ENCODE measurements at places on chromosomes 16 and 17.

- peak; percentile 56 for DNase-seq
Measured at GRCh38 chr16:85306071-85306792, 194.0 kb upstream of the CIBAR2 start.

- no peak for DNase-seq
Measured at GRCh38 chr17:66807182-66807581, 27.7 kb upstream of the CACNG5 start.

GRCh38 chr16:89612415-89613166 is 851 bp upstream of the DPEP1 start:
- no peak for DNase-seq

GRCh38 chr17:43769859-43770258 is 8.9 kb downstream of the DUSP3 start:
- no peak for DNase-seq

GRCh38 chr17:41456204-41456603 is 11.0 kb downstream of the KRT32 start:
- DNase-seq, result no peak

- no peak for DNase-seq
Measured at GRCh38 chr17:15332338-15332737, 9.1 kb downstream of the TEKT3 start.

DNA sequence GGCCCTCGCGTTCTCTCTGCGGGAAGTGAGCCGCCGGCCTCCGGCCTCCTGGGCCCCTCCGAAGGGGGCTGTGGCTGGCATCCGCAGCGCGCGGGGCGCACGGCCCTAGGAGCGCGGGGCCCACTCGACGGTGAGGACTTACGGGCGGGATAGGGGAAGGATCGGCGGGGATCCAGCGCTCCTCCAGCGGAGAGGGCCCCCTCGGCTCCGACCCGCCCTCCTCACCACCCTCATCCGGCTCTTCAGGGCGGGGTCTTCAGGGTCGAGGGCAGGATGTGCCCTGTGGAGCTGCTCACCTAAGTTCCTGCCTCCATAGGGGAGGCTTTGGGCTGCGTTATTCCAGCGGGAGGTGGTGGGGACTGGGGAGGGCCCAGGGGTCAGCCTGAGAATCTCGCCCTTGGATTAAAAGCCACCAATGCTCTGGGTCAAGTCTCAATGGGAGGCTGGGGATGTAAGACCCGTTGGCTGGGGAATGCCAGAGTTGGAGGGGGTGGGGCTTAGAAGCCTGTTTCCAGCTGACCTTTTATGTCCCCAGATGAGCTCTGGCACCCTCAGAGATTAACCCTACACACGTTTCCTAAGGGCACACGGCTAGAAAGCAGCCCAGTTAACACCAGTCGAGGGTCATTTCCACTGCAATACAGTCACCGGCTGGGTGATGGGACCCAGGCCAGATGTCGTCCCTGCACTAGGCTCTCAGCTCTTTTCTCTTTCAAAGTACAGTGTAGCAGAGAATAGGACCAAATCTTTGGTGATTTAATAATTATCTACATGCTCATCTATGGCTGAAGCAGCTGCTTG is 13.4 kb downstream of the TBX2 start:
- no peak for DNase-seq

DNA sequence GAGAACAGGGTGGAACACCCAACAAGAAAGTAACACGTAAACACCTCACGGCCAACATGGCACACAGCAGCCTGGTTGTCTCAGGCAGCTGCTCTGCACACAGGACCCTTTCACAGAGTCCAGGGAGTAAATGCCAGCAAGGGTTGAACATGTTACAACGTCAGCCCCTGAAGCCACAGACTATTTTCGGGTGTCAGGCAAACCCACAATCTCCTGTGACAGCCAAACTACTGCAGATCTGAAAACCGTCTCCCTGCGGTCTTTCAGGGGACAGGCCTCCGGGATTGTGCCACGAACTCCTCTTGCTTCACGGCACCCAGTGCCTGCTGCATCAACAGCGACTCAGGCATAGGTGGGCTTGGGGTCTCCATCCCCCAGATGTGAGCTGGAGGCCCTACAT is 127.7 kb downstream of the XYLT1 start:
- DNase-seq, result peak; percentile 29

- no peak for DNase-seq
Measured at GRCh38 chr17:43454868-43455267, 28.9 kb upstream of the DHX8 start.

DNA sequence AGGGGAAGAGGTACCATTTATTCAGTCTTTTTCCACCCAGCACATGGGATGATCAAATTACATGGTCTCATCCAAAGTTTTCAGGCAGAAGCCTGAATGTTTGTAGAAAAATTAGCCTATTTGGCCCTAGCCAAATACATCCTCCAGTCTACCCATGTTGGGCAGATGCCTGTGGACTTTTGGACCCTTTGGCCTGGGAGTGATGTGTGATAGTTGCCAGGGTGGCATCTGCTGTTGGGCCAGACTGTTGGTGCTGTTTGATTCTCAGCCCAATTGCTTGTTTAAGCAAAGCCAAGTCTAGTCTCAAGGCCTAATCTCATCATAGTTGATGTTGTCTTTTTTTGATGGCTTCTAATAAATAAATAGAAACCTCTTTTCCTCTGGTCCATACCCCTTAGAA is 419.0 kb downstream of the CDH13 start:
- no peak for DNase-seq

GRCh38 chr17:73485130-73485529 is 159.1 kb downstream of the SDK2 start:
- DNase-seq, result no peak

GRCh38 chr16:28873543-28874201 is 4.6 kb upstream of the ATP2A1 start:
- DNase-seq, result peak; percentile 57

DNA sequence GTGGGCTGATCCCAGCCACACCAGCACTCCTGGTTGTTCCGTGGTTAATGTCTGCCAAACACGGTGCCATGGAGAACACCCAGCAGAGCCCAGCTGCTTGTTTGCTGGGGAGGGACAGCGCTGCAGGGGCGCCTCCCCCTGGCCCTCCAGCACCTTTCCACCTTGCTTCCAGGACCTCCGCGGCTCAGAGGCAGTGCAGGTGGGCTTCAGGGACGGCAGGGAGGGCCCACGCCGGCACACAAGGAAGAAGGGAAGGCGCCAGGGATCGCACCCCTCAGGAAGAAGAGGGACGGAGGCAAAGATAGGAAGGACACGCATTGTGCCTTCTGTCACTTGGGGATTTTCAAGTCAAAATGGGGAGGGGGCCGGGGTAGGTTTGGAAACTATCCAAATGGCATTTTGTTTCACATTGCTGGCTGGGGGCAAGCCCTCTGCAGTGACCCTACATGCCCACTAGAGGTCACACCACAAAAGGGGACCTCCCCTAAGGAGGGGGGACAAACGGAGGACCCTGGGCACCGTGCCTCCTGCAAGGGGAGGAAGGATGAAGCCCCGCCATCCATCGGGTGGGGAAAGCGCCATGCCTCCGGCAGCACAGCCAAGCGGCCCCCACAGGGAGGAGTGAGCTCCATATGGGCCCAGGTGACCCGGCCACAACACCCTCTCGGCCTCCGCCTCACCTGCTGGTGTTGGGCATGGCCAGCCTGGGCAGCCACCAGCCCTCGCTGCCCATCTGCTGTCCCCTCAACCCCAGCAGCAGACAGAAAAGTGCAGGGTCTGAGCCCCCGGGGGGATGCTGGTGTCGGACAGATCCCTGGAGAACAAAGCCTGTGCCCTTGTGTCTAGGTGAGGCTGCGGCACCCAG is 7.5 kb upstream of the C16orf95 start:
- DNase-seq, result peak; percentile 50

GRCh38 chr17:63549289-63549945 is 860 bp upstream of the DCAF7 start:
- no peak for DNase-seq

All from CD4-positive, alpha-beta T cell treated with Interleukin-15 for 4 hours (primary cell).